Stomach (tissue), 19 donors: ENCODE measurements at places on chromosomes 13 and 19. TPM values are rescaled to one million over a fixed set of nuclear protein-coding genes. Genes with fewer than 3 reads are reported as not detected.

GRCh38 chr13:41512441-41512840 lies 55.1 kb downstream of the RGCC start:
- no peak for DNase-seq
- no peaks in the 10 kb centered on the region for H3K4me1 ChIP-seq
- H3K4me3 ChIP-seq: no peak overlapping the region
- H3K27me3 ChIP-seq: no peaks in the 10 kb centered on the region
- H3K27ac ChIP-seq: no peak overlapping the region

DNA sequence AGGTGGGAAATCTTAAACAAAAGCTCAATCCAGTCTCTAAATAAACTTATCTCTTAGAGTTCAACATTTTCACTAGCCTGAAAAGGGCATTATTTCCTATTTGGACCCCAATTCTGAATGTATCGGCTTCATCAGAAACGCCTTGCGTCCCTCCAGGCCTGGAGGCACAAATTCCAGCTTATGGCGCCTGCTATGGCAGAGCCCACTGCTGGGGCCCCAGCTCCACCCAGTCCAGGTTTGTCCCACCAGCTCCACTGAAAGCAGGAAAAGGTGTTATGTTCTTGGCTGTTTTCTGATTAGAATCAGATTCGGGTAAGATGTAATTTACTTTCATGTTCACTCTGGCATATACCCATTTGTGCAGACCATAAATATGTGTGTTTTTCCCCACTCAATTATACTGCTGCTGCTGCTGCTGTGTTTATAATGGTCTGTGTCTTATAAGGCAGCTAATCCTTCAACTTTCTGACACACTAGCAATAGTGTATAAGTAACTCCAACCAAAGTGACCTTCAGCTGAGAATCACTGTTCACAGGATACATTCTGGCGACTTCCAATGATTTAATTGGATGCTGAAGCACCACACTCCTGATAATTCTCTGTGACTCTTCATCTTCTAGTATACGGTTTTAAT lies 6.4 kb downstream of the IRS2 start:
- no peak for DNase-seq
- no peaks in the 10 kb centered on the region for H3K27me3 ChIP-seq
- peak overlapping the region; percentile 77 for H3K27ac ChIP-seq

DNA sequence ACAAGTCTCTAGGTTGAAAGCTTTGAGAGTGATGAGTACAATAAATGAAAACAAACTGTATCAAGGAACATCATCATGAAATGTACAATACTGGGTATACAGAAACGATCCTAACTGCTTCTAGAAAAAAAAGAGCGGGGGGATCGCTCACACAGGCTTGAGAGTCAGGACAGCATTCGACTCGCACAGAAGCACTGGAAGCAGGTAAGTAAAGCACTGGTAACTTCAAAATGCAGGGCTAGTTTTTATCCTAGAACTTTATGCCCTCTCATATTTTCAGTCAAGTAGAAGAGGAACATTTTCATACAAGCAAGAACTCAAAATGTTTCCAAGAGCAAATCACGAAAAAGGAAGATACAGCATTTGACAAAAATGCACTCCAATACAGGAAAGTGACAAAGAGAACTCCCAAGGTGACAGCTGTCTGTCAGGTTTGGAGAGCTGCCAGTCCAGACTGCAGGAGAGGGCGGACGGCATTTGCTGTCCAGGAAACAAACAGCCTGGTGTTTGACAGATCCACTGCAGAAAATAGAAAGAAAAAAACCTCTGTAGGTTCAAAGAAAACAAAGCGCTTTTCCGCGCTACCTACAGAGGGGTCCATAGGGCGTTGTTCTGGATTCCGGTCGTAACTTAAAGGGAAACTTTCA lies 58.2 kb upstream of the XPO4 start:
- DNase-seq: no peak
- no peaks in the 10 kb centered on the region for H3K27me3 ChIP-seq
- peaks cover 5% of the 10 kb centered on the region for H3K4me1 ChIP-seq
- H3K4me3 ChIP-seq: no peak overlapping the region

GRCh38 chr19:13060233-13060963 lies 42.3 kb downstream of the LYL1 start:
- no peaks in the 10 kb centered on the region for H3K27me3 ChIP-seq
- peak; percentile 83 for DNase-seq
- no peaks in the 10 kb centered on the region for H3K36me3 ChIP-seq
- H3K4me3 ChIP-seq: peak overlapping the region; percentile 45

DNA sequence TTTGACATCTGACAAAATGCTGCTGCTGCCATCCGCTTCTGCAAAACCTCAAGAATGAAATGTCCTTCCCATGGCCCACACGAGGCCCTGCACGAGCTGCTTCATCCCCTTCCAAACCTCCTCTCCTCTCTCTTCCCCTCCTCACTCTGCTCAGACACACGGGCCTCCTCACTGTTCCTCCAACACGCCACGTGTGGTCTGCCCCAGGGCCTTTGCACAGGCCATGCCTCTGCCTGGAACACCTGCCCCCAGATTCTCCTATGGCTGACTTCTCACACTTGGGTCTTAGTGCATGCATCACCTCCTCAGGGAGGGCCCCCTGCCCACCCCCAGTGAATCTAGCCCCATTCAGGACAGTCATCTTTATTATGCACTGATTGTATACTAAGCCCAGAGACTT lies 15.9 kb downstream of the NRTN start:
- DNase-seq: no peak
- no peaks in the 10 kb centered on the region for H3K36me3 ChIP-seq
- peaks cover 11% of the 10 kb centered on the region for H3K4me1 ChIP-seq
- no peak overlapping the region for H3K4me3 ChIP-seq
- no peaks in the 10 kb centered on the region for H3K27me3 ChIP-seq
- no peak overlapping the region for H3K27ac ChIP-seq

- H3K36me3 ChIP-seq: no peaks in the 10 kb centered on the region
- no peak overlapping the region for H3K27ac ChIP-seq
- H3K4me3 ChIP-seq: no peak overlapping the region
- H3K4me1 ChIP-seq: peaks cover 14% of the 10 kb centered on the region
These were observed 2.6 kb upstream of the CLEC4G start for GRCh38 chr19:7734220-7735203.

DNA sequence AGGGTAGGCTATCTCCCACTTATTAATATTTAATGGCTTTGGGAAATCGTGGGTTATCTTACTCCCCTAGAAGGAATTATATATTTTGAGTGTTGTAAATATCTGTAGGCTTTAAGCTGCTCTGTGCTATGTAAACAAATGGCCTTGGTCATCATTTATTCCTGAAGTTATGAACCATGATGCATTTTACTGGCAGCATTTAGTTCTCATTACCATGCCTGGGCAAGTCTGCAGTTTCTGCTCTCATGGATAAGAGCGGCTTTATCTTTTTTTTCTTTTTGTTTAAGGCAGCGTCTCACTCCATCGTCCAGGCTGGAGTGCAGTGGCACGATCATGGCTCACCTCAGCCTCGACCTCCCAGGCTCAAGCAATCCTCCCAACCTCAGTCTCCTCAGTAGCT lies 156.1 kb downstream of the IRS2 start:
- no peak overlapping the region for H3K27ac ChIP-seq
- no peaks in the 10 kb centered on the region for H3K27me3 ChIP-seq
- H3K36me3 ChIP-seq: no peaks in the 10 kb centered on the region
- no peak for DNase-seq

LILRA1 gene
- polyA plus RNA-seq: 0.31 TPM

FAM83E gene
- polyA plus RNA-seq: 13.3 TPM

TMEM86B gene
- polyA plus RNA-seq: 9.1 TPM

PTH2 gene
- polyA plus RNA-seq: not detected
